ENCODE measurements at places on chromosomes 12 and 14.

DNA sequence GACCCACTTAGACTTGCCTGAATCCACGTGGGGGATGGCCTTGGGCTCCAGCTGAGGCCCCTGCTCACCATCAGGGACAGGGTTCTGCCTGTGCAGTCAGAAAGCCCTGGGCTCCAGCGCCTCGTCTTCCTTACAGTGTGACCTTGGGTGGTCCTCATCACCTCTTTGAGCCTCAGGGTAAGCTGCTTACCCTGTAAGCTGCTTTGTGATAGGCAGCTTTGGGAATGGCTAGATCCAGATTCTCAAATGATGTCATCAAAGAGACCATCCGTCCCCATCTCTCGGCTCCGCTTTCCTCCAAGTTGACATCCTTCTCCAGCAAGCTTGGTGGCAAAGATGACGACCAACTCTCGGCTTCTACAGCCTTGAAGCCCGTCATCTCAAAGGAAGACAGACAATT is 127.0 kb downstream of the ADCK1 start:
- DNase-seq: no peak

- DNase-seq: no peak
These were observed 61.8 kb downstream of the GLT1D1 start for GRCh38 chr12:128914908-128915563.

DNA sequence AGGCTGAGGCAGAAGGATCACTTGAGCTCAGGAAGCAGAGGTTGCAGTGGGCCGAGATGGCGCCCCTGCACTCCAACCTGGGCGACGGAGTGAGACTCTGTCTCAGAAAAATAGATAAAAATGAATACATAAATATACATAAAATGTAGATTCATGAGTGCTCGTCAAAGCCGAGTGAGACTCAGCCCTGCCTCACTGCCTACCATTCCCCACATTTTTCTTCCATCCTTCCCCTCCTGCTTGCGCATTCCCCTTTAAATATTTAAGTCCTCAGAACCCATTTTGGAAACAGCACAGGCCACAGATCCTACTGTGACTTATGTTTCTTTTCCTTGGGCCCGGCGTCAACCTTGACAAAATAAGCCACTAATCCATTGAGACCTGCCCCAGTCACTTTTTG is 31.9 kb upstream of the AACS start:
- no peak for DNase-seq

DNA sequence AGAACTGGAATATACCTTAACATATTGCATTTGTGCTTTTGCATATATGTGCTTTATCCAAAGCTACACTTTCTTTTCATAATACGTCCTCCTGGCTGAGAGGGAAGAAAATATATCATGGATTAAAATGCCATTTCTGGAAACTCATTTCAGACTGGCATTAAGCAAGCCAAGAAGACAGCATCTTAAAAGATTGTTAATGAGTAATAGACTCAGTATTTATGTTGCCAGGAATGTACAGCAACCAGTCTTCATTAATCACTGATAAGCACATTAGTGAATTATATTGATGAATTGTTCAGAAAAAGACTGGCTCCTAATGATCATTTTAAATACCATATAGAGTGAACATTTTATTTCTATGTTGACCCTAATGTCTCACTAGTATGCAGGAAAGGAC is 134.9 kb upstream of the IFNG-AS1 start:
- DNase-seq: no peak

- DNase-seq: no peak
These were observed 565 bp downstream of the CEP83 start for GRCh38 chr12:94458877-94459727.

DNA sequence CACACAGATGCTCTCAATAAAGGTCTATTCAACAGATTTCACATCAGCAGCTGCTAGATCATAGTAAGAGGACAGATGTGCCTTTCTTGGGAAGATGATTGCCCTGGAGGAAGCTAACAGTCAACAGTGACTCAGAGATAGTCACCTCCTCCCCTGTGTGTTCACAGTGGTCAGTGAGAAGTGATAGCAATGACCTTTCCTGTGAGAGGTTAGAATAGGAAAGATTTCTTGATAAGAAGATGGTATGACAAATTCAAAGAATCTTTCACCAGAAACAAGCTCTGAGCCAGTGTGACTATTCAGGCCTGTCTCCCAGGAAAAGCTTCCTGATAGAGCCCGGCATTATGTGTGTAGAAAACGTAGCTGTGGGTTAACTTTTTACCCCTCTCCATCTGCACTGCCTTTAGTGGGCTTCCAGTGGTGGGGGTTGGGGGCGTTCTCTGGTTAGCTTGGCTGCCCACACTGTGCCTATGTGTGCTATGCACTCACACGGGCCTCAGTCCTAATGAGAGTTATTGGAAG is 66.4 kb upstream of the ARHGAP5 start:
- no peak for DNase-seq

- DNase-seq: no peak
These were observed 657 bp downstream of the METAP2 start for GRCh38 chr12:95474660-95474958.

- no peak for DNase-seq
These were observed 88.9 kb upstream of the MED13L start for GRCh38 chr12:116366456-116366776.

DNA sequence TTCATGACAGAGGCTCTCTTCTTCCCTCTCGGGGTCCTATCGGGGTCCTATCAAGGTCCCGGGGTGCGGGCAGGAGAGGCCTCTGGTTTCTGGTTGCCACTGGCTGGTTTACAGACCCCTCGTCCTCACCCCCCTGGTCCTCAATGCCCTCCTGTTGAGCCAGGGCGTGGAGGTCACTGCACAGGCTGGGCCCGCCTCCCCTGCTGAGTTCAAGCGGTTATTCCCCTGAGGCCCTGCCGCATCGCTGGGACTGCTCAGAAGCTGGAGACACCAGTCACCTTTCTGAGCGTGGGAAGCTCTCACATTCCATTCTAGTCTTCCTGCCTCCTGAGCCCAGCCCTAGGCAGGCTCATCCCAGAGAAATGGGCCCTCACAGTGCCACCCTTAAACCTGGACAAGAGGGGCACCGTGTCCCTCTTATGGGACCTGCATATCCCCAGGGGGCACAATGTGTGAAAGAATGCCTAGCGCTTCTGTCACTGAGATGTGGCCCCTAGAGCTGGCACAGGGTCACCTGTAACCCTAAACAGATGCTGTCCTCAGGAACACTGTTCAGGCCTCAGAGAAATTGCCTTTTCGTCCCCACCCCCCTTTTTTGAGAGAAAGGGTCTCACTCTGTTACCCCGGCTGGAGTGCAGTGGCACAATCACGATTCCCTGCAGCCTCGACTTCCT is 177.7 kb upstream of the RGS6 start:
- DNase-seq: no peak

- DNase-seq: no peak
These were observed 132.8 kb upstream of the FSCB start for GRCh38 chr14:44639781-44640385.

DNA sequence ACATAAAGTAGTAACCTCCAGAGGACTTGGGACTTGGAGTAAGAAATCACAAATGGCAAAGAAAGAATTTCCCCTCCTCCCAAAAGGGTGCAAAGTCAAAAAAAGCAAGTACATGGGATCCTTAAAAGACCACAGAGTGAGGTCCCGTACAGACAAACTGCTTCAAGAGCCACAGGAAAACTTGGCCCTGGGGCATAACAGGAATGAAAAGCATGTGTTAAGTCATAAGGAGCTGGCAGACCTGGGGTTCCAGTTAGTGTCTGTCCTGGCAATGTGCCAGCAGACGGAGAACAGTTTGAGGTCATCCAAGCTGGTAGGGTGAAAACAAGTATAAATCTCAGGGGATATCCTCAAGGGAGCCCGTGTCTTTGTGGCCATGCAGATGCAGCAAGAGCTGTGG is 73.2 kb downstream of the HSD17B6 start:
- DNase-seq: no peak

DNA sequence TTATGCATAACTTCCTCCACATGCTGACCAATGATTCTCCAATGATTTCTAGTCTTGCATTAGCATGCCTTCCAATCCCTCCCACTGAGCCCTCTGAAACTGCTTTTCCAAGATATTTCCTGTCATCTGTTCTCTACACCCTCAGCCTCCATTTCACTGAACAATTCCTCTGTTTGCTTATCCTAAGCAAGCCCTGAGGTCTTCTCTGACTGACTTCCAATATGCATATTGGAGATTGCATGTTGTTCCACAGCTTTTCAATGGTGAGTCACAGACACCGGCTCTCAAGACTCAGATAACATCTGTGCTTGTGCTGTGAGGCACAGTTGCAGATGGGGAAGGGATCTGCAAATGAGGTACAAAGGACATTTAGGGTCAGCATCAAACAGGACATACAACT is 141.0 kb downstream of the SLC16A7 start:
- no peak for DNase-seq

- DNase-seq: no peak
These were observed 95.8 kb downstream of the CRACR2A start for GRCh38 chr12:3656946-3657622.

DNA sequence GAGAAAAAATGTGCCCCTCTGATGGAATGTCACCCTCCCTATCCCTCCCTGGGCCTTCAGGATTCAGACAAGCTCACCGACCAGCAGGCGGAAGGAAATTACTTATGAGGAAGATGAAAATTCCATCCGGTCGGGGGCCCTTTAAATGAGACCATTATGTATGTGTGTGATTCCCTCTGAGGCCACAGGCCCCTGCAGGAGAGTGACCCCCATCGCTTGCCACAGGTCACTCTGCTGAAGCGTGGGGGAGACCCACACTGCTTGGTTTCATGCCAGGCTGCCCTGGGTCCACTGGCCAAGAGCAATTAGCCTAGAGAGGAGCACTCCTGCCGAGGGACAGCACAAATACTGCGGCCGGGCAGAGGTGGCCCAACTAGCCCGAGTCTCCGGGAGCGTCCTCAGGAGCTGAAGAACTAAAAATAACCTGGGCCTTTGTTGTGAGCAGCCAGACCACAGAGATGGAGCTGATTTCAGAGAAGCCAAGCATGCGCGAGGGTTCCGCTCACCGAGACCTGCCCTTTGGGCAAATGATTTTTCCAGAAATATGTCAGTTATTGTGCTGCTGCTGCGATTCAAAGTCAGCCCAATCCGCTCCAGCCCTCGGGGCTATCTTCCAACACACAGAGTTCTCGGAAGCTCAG is 276.4 kb downstream of the DPF3 start:
- DNase-seq: no peak

- no peak for DNase-seq
These were observed 496 bp upstream of the ISCU start for GRCh38 chr12:108561852-108562347.

GRCh38 chr12:1080520-1081223 is 89.6 kb downstream of the ERC1 start:
- DNase-seq: no peak

GRCh38 chr12:53551889-53552291 is 44.6 kb upstream of the NPFF start:
- DNase-seq: no peak

DNA sequence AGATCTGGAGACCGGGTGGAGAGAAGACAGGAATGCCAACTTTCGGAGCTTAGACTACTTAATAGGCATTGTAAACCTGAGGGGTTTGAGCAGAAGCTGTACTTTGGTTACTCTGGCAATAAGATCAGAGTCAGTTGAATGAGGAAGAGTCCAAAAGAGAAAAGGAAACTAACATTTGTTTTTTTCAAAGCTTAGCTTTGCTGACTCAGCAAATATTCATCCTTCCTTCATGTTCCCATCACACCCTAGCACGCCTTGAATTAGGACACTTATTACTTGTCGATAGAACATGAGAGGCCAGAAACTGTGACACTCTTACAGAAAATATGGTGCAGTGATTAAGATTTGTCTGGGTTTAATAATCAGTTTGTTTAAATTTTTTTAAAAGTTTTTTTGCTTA is 266.9 kb upstream of the ATP2B1 start:
- no peak for DNase-seq

DNA sequence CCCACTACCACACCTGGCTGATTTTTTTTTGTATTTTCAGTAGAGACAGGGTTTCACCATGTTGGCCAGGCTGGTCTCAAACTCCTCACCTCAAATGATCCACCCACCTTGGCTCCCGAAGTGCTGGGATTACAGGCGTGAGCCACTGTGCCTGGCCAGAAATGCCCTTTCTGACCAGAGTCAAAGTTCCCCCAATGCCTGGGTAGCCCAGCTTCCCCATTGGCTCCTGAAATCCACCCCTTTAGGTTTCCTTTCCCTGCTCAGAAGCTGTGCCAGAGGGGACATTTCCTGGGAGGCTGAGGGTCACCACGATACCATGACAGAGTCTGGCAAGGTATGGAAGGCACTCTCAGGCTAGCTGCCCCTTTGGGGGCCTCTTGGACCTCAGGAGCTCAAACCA is 3.5 kb downstream of the GSTZ1 start:
- DNase-seq: no peak

GRCh38 chr12:47314996-47315395 is 235.2 kb upstream of the AMIGO2 start:
- no peak for DNase-seq

- DNase-seq: no peak
These were observed 354.4 kb downstream of the MED13L start for GRCh38 chr12:115922952-115923564.

DNA sequence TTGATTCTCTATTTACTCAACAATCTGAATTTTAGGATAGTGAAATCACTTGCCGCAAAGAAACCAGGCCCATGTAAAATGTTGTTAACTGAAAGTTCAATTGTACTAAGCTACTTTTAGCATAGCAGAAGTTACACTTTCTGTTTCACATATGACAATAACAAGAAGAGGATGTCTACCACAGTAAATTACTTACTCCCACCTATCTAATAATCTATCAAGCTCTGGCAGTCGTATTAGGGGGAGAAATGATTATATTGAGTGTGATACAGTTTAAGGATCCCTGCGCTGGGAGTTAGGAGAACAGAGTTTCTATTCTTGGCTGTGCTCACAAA is 66.5 kb upstream of the CAND1 start:
- no peak for DNase-seq

DNA sequence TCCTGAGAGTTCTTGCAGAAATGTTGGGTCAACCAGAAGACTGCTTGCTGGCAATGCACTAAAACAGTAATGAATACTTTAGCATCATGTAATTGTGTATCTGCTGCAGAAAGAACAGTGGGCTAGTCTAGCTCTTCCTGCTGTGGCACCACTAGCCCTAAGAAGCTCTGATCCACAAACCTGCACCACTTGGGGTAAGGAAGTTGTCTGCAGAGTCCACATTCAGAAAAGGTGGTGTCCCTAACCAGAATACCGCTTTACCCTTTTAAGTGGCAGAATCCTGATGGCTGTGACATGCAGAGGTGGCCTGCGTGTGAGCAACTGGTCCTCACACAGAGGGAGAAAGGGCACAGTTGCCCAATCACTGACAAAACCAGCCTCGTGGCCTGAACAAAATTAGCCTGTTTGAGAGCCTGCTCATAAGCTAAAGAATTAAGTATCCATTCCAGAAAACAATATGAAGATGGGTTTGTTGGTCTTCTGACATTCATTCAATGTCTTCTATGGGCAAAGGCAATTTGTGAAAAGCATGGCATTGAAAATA is 165.8 kb downstream of the PPM1H start:
- DNase-seq: no peak

DNA sequence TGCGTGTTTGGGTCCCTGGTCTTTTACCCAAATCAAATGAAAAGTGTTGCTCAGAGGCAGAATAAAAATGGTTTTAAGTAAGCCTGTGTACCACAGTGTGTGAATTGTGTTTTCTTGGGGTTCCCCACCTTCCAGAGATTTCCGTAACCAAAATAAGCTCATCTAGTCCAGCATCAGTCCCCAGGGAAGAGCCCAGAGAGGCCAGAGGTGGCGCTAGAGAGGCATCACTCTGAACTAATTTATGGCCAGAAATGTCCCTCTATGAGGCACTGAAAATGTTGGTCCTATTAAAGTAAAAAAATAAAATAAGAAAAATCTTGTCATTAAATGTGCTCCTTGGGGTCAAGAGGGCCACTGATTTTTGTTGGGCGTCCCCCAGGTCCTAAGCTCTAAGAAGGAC is 24.9 kb upstream of the PRKAB1 start:
- no peak for DNase-seq

GRCh38 chr14:23381871-23382270 is 5.0 kb downstream of the CMTM5 start:
- DNase-seq: no peak

All from activated CD4-positive, alpha-beta T cell treated with anti-CD3 and anti-CD28 coated beads, Interleukin-2, amount 50 U/mL, for 4 hours (primary cell).